ENCODE measurements at places on chromosomes 6 and 20.

DNA sequence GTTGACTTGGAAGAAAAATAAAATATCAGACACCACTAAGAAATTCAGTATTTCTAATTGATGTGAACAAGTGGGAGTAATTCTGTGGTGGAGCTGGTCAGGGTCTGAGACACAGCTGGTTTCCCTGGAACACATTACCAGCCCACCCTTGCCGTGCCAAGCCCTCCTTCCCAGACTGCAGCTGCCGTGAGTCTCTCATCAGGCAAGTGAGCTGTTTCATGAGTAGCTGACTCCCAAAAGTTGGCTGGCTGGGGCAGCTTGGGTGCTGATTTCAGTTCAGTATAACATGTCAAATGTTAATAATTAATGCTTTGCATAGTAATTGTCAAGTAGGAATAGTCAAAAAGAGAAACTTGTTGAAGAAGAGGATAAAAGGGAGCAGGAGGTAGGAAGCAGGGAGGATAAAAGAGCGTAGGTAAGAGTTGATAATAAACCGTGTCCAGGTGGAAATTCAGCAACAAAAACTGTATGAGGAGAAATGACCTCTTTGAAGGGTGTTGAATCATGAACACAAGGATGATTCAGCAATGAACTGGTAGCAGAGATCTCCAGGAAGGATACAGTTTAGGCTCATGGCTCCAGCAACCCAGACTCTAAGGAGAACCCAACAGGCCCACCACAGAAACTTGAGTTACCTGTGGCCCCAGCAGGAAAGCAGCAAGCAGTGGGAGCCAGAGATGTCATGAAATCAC, 110.9 kb upstream of the SSTR4 start:
- DNase-seq: no peak

DNA sequence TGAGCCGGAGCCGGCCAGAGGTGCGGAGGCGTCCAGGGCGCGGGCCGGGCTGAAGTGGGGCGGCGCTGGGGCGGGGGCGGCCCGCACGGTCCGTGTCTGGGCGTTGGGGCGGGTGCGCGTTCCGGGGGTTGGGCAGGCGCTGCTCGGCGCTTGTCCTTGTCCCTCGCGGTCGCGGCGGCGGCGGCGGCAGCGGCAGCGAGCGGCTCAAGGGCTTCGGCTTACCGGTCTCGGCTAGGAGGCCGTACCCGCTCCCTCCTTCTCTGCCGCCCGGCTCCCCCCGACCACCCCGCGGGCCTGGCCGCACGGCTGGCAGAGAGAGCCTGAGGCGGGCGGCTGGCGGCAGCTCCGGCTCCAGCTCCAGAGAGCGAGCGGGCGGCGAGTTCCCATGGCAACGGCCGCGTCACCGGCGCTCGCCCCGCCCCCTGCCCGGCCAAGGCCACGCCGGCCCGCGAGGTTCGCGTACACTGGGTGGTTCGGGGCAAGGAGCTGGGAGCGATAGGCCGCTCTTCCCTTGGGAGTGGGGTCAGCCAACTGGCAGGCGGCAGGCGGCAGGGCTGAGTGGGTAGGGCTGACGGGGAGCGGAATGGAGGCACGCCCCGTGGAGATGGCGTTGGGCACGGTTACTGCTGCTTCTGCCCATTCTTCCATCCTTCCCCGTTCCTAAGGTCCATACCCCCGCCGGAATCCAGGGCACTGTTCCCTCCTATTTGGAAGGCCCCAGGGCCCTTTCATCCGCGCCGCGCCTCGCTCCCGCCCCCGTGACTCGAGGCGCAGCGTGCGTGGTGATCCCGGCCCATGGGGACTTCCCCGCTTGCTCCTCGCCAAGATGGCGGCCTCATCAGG, at the start of gene LRRC73:
LRRC73 (minus strand) TSS at position 363 of the 843 bp plus-strand sequence. CDS start 561 bp downstream, outside the sequence.
- DNase-seq: peak; percentile 92

DNA sequence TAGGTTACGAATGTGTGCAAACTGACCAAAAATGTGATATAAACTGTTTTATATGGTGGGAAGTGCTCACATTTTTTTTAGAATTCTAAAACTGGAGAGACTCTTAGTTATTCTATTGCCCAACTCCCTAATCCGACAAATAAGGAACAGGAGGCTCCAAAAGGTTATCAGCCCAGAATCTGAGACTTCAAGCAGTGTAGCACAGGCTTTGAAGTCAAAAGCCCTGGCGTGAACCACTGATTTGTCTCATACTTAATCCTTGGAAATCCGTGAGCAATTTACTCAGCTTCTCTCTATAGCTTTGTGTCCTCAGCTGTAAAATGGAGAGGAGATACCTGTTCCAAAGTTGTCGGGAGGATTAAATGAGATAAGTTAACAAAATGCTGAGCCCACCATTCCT, 368.8 kb upstream of the SASH1 start:
- no peak for DNase-seq

DNA sequence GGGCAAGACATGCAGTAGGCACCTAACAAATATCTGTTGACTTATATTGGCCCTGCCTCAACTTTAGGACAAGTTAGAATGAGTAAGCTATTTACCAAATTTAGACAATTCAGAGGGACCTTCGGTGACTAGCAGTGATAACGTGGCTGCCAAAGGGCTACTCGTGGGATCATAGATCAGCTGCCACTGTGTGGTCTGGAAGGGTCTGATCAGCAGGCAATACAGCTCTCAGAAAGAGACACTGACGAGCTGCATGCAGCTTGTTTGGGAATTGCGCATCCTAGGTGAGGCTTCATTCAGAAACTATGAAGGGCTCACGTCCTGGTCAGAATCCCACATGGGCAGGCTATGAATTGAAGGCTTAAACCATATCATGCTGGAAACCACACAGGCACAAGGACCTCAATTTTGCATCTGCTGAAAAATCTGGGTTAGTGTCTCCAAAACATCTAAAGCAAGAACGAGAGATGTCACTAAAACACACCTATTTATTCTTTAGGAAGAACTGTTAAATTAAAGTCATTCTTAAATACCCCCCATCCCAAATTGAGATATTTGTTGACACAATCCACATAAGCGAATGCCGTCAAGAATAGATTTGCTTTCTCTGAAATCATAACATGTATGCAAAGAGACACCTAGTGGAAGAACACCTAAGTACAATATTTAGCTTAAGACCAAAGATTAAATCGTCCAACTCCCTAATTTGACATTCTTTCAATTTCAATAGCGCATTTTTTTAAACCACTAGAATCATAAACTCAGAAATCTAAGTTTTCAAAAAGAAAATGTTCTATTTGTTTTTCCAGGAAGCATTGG, 79.6 kb downstream of the IPCEF1 start:
- DNase-seq: no peak

GRCh38 chr6:11824986-11825385, 46.4 kb upstream of the ADTRP start:
- DNase-seq: no peak

GRCh38 chr6:117072781-117073180, 192.6 kb upstream of the VGLL2 start:
- DNase-seq: no peak

DNA sequence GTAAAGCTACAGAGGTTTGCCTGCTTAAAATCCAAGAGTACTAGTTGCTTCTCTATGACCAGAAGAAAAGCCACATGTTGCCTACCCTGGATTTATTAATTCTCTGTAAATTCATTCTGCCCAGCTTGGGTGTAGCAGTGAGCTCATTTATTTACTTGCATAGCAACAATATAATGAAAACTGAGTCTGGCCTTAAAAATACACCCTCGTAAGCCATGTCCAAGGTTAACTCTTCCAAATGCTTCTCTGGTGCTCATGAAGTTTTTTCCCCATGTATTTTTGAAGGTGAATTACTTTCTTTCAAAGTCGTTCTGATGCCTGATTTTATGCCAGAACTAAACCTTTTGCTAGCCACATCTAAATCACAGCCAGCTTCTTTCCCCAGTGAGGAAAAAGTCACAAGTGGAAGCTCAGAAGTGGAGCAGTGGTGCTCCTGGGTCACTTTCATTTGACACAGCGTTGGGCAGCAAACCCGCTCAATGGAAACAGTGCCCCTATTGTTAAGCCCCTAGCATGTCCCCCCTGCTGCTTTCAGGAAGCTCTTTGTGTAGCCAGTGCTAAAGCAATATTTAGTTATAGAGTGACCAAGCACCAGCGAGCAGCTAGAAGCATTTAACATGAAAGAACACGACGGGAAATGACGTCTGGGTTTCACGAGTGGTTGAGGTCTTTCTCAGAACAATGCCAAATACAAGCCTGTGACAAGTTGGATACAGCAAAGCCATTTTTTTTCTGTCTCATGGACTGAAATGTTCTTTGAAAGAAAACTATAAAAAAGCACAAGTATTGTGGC, 29.8 kb downstream of the NEDD9 start:
- no peak for DNase-seq

- no peak for DNase-seq
These were observed 13.4 kb upstream of the COL12A1 start for GRCh38 chr6:75219263-75219662.

GRCh38 chr20:56843386-56843785, 214.3 kb downstream of the TFAP2C start:
- DNase-seq: no peak

GRCh38 chr6:138092686-138093085, 14.5 kb downstream of the PERP start:
- no peak for DNase-seq

- no peak for DNase-seq
These were observed 133.4 kb downstream of the HAO1 start for GRCh38 chr20:7806831-7807230.

- DNase-seq: no peak
These were observed 30.4 kb downstream of the HLA-DPB1 start for GRCh38 chr6:33105916-33106871.

DNA sequence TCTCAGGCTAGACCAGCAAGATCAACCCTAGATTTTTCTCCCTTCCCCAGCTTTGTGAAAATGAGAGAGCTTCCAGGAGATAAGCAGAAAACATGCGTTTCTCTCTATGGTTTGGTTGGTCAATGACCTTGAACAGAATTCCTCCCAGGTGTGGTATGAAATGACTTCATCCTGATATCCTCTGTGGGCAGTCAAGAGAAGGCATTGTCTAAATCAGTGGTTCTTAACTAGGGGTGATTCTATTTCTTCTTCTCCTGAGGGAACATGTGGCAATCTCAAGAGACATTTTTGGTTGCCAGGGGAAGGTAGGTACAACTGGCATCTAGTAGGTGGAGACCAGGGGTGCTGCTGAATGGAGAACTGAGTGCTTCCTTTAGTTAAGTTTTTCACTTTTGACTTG, 12.4 kb downstream of the IFT52 start:
- DNase-seq: no peak

- no peak for DNase-seq
These were observed 12.8 kb upstream of the SDCBP2 start for GRCh38 chr20:1341561-1342265.

DNA sequence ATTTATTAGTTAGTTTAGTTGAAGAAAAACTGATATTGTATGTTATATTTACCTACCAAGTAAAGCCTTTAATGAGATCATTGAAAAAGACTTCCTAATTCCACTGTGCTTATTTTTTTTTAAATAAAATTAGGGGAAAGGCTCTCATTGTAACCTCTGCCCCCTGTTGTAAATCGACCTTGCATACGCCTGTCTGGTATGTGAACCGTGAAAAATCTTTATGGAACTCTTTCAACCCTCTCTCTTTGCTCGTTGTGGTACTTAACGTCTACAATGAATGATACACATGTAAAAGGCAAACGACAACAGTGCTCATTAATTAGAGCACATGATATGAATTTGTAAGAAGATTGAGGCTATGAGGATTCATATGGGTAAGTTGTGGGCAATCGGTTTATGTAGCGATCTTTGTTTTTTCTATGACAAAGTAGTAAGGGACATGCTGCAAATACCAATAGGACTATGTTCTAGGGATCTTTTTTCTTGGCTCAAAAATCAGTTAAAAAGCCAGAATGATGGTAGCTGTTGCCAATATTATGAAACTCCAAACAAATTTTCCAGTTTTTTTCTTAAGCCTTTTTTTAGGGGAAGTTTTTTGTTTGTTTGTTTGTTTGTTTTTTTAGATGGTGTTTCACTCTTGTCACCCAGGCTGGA, 119.0 kb upstream of the MCHR2 start:
- DNase-seq: no peak

DNA sequence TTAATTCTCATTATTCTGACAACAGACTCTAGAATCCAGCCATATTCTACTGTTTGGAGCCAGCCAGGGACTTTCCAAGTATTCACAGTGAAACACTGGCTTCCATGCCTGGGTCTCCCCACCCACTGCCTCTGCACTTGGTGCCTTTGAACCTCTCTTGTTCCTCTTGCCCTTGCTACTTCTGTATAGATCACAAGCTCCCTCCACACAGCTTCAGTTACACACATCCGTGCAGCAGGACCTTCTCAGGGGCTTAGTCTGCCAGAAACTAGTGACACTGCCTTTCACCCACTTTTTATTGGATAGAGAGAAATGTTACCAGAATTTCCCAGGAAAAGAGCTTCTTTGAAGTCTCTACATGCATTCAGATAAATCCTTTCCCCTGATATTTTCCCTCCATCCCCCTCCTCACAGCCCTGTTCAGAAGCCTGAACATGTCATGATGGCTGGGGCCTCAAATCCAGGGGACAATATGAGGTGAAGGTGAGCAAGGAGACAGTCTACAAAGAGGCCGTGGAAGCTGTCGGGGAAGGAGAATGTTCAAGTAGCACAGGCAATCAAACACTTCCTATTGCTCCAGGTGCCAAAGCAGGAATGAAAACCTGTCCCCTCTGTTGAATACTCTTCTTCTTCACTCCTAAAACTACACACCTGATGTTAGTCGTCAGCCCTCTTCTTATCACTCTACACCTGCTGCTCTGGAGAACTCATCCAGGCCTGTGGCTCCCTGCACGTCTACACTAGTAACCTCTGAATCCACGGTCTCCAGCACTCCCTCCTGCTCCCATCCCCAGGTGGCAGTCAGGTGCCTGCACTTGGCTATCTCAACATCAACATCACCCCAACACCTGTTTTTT, 20.2 kb upstream of the HLA-DOA start:
- no peak for DNase-seq

DNA sequence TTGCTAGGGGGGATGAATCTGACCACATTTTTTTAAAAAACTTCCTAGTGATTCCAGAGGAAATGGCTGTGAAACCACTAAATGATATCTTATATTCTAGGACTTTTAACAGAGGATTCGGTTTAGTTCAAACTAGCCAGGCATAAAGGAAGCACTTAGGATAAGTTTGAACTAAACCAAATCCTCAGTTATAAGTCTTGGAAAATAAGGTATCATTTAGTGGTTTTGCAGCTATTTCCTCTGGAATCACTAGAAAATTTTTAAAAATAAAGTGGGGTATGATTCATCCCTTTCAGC, 327.9 kb upstream of the QKI start:
- DNase-seq: no peak

DNA sequence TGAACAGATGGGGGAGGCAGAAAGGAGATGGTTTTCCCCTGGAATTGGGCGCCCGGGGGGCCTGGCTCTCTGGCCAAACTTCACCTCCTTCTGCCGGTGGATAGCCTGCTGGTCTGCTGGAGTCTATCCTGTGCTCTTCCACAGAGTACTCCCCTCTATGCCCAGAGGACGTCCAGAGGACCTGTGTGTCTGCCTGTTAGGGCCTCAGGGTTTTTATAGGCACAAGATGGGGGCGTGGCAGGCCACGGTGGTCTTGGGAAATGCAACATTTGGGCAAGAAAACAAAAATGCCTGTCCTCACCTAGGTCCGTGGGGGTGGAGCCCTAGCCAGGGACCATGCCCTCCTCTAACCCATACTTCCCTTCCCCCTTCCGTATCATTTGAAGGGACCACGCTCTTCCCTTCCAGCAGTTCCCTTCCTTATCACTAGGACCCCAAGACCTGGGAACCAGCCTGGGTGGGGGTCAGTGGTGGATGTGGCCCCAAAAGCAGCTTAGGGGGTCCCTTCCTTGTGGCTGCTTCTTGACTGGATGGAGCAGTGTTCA, 53.6 kb upstream of the ZNF337 start:
- no peak for DNase-seq

All from aorta (tissue), 5 donors.